ENCODE measurements at places on chromosomes 16 and 17.

- DNase-seq = no peak
These were observed 49.3 kb downstream of the AKAP10 start for GRCh38 chr17:19928299-19928698.

GRCh38 chr16:86883583-86884389, 305.4 kb downstream of the FOXL1 start:
- no peak for DNase-seq

DNA sequence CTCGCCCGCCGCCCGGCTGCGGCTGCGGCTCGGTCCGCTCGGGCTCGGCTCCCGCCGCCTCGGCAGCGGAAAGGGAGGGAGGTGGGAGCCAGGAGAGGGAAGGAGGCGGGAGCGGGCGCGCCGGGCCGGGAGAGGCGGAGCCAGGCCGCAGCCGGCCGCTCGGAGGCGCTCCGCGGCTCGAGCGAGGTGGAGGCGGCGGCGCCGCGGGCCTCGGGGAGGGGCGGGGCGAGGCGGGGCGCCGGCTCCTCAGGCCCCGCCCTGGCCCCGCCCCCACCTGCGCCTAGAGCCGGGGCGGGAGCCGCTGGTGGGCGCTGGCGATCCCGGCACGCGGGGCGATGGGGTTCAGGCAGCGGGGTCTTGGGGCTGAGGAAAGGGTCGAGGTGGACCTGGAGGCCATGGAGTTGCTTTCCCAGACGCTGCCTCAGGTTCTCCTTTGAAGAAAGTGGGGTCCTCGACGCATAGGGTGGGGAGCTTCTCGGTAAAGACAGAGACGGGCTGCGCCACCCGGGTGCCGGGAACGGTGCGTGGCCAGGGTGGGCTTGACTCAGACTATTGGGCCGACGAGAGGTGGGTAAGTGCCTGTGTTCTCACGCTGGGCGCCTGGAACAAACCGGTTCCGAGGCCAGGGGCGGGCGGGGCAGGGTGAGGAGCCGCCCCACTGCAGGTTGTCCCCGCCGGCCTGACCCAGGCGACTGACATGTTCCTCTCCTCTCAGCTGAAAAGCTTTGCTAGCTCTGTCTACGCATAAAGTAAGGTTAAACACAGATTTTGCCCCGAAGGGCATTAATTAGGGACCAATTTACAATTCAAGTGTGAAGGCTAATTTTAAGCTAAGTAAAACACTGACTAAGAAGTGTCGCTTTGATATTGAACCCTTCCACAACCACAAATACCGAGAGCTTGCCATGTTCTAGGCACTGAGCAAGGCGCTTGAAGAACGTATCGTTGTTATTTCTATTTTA, at the start of gene CMTM4:
Gene CMTM4 (minus strand): TSS at position 75 of the 962 bp plus-strand sequence. CDS start 218 bp downstream, outside the sequence.
- peak; percentile 90 for DNase-seq

GRCh38 chr16:30985401-30986128, 558 bp downstream of the HSD3B7 start:
- DNase-seq = no peak

DNA sequence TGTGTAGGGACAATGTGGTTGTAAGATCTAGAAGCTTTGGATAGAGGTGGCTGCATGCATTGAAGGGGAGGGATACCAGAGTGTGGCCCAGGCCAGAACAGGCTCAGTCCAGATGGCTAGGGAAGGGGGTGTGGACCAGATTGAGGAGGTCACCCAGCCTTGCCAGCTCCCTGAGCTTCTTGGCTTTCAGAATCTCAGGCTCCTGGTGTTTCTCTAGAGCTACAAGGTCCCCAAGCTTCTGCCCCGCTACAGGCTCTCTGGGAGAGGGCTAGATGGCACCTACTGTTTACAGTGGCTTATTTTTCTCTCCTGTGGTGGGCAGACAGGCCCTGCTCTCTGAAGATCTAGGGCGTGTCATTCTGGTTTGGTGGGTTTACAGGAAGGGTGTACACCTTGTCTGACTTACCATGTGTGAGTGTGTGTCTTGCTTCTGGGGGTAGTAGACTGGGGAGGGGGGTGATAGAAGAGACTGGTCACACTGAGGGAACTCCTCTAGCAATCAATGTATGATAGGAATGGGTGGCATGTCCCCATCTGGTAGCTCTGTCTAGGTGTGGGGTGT, 1.1 kb downstream of the RARA start:
- no peak for DNase-seq

DNA sequence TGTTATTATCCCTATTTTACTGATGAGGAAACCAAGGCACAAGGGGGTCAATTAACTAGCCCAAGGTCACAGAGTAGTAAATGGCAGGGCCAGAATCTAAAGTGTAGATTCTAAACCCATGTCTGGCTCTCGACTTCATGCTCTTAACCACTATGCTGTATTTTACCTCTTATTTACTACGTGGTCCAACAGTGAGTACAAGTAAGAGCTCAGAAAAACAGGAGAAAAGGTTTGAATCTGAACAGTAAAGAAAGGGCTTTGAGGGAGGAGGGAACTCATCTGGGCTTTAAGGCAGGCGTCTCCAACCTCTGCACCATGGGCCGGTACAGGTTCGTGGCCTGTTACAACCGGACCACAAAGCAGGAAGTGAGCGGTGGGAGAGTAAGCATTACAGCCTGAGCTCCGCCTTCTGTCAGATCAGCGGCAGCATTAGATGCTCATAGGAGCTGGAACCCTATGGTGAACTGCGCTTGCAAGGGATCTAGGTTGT, 62.9 kb downstream of the SMURF2 start:
- no peak for DNase-seq

DNA sequence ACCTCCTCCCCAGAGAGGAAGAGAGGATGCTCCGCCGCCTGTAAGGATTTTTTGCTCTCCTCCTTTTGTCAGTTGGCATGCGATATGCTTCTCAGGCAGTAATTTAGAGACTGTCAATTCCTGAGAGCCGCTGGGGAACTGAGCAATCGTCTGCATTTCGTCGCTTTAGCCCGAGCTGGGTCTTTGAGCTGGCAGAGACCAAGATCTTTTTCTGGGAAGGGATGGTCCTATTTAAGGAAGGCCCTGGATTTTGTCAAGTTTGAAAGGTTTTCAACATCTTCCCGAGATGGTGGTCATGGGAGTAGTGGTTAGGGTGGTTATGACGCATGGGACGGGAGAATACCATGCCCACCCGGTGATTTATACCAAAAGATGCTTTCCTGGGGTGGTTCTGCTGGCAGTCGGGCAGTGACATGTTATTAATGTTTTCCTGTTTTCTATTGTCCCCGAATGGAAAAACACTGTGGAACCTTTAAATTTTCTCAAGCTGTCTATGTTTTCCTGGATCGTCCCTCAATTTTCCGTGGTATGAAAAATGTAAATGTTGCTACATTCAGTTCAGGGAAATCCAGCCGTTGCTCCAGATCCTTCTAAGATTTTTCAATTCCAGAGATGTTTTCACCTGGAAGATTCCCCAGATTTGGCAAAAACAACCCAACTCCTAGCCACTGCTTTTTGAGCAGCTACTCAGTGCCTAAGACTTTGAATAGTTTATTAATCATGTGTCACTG, 586.4 kb downstream of the MAF start:
- DNase-seq = no peak

- no peak for DNase-seq
These were observed 18.9 kb upstream of the HYDIN start for GRCh38 chr16:71249399-71249798.

GRCh38 chr17:21176773-21177395, 37.1 kb downstream of the TMEM11 start:
- peak; percentile 30 for DNase-seq

DNA sequence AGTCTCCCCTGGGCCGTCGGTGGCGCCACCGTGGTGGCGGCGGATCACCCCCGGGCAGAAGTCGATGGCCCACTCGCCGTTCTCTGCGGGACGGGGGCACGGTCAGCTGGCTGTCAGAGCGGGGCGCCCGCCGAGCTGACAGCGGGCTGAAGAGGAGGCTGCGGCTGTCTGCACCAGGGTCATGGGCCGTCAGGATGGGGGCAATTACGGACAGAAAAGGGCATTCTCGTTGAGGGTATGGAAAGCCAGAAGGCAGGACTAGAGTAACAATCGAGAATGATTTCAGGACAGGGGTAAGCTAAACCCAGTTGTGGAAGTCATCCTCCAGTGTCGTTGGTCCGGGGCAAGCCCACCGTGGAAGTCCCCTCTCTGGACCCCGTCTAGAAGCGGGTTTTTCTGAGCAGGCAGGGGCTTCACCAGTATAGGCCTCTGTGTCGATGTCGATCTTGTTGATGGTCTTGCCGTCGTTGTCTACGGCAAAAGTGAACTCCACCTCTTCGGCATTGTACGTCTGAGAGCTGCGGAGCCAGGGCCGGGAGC, 1.7 kb downstream of the CHRNE start:
- DNase-seq = peak; percentile 66

- no peak for DNase-seq
These were observed 231.6 kb downstream of the GRIN2A start for GRCh38 chr16:9950658-9951057.

DNA sequence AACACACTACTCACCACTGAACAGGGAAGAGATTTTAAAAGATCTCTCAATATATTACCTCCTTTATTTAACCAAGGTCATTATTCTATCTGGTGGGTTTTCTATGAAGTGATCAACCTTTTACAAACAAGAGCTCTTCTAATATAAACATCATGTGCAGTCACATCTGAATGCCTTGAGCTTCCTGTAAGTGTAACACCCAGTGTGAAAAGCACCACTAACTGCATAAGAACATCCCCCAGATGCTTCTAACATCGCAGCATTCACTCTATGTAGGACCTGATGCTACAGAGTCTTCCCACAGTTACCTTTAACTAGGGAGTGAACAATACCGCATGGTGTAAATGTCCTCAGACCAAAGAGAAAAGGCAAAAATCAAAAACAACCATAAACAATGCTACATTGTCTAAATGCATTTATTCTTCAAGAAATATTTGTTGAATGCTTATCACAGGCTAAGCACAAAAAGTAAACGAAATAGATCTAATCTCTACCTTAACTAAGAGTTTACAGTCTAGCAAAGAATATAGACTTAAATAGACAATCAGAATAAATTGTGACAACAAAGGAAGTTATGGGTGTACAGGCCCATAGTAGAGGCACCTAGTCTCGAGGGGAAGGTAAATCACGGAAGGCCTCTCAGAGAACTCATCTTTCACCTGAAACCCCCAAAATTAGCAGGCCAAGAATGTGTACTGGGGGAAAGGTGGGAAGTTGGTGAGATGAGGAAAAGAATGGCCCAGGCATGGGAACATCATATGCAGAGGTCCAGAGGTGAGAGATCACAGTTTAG, 16.2 kb downstream of the SKAP1 start:
- DNase-seq = no peak

DNA sequence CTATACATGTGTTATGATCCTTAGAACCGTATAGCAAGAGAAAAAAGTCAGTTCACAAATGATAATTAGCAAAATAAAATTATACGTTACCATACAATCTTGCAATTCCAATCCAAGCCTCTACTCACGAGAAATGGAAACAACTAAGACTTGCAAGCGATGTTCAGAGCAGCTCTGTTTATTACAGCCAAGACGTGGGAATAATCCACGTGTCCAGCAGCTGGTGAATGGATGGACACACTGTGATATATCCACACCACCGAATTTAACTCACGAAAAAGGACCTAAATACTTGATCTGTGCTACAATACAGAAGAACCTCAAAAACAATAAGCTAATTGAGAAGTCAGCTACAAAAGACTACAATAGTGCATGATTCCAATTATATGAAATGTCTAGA, 88.1 kb downstream of the ADCY9 start:
- no peak for DNase-seq

GRCh38 chr17:76670020-76670717, 26.6 kb upstream of the ST6GALNAC1 start:
- DNase-seq = no peak

GRCh38 chr16:55100100-55100499, 169.4 kb downstream of the IRX5 start:
- DNase-seq = no peak

DNA sequence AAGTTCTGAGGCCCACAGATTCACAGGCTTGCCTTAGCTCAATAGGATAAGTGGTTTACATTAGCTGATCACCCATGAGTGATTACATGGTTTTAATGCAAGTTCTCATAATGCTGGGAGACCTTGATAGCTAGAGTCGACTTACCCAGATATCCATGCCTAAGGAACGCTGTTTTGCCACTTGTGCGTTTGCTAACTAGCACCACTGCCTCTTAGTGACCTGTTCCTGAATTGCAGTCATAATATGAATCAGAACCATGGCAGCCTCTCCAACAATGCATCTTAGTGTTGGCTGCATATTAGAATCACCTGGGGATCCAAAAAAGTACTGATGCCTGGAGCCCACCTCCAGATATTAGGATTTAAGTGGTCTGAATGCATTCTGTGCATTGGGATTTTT, 251.1 kb upstream of the CDH5 start:
- DNase-seq = no peak

- peak; percentile 86 for DNase-seq
These were observed 3.7 kb downstream of the NOL3 start for GRCh38 chr16:67173808-67174705.

GRCh38 chr16:79018650-79019429, 581.7 kb downstream of the MAF start:
- DNase-seq = no peak

DNA sequence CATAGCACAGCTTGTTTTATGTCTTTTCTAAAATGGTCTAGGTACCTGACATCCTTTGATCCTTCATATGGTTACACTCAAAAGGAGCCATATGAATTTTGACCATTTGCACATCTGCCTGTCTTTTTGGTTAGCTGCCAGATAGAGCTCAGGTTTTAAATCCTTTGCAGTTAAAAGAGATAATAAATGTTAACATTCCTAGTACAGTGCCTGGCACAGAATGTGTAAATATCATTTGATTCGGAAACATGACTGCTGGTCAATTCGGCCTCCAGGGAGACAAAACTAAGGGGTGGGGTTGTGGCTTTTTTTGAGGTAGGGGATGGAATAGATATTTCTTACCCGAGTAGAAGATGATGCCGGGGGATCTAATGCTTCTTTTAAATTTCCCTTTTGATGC, 64.2 kb downstream of the FTO start:
- DNase-seq = no peak

GRCh38 chr17:35578929-35579432, 610 bp upstream of the PEX12 start:
- DNase-seq = no peak

GRCh38 chr17:65013613-65014391, 42.7 kb downstream of the GNA13 start:
- DNase-seq = no peak

- no peak for DNase-seq
These were observed 226.9 kb downstream of the BCAS3 start for GRCh38 chr17:60904582-60904981.
